Smooth muscle cell of the umbilical artery (primary cell): ENCODE measurements at places on chromosomes 6 and 20. TPM values are rescaled to one million over a fixed set of nuclear protein-coding genes. Genes with fewer than 3 reads are reported as not detected.

Gene NR2E1
- not detected in 2 replicates for total RNA-seq

Gene TGM2
- total RNA-seq, result 1,934 and 2,042 TPM in 2 replicates

Gene ESR1
- total RNA-seq, result under 0.01 and 0.05 TPM in 2 replicates

Gene MUC22
- total RNA-seq, result not detected in 2 replicates

Gene KHDC1L
- total RNA-seq, result not detected in 2 replicates
